ENCODE measurements at places on chromosomes 4 and X.

- no peak for DNase-seq
Observed at GRCh38 chr4:95898226-95898625, 58.3 kb downstream of the PDHA2 start.

GRCh38 chrX:33721927-33722326 lies 410.2 kb downstream of the FAM47A start:
- no peak for DNase-seq

GRCh38 chr4:144819591-144819990 lies 173.6 kb downstream of the HHIP start:
- DNase-seq = no peak

- DNase-seq = no peak
Observed at GRCh38 chrX:32644476-32645245, 566.7 kb downstream of the DMD start.

DNA sequence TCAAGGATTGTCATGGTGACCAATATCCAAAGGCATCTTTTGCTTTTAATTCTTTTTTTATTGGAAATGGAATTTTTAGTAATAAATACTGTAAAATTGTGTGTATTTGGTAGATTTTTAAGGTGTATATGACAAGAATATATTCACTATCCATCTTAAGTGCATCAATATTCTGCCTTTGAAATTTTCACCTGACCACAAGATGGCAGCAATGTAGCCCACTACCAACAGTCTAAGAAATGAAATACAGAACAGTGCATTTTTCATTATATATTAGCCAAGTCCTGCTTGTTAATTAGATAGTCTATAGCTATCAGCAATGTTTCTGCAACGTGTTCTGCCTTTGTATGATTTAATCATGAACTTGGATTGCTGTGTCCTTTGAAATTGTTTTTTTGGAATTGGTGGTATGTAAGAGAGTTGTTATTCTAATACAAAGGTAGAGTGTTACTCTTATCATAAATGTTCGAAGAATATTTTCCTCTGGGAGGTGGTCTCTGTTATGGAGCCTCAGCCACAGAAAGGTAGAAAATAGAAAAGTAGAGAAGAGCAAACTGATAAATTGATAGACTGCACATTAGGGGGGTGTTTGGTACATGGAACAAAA lies 38.2 kb downstream of the HPGDS start:
- DNase-seq = no peak
